ENCODE measurements at places on chromosomes 5 and 9.
A peak's percentile ranks its signal among the peaks of the same experiment; 100 is the strongest.

DNA sequence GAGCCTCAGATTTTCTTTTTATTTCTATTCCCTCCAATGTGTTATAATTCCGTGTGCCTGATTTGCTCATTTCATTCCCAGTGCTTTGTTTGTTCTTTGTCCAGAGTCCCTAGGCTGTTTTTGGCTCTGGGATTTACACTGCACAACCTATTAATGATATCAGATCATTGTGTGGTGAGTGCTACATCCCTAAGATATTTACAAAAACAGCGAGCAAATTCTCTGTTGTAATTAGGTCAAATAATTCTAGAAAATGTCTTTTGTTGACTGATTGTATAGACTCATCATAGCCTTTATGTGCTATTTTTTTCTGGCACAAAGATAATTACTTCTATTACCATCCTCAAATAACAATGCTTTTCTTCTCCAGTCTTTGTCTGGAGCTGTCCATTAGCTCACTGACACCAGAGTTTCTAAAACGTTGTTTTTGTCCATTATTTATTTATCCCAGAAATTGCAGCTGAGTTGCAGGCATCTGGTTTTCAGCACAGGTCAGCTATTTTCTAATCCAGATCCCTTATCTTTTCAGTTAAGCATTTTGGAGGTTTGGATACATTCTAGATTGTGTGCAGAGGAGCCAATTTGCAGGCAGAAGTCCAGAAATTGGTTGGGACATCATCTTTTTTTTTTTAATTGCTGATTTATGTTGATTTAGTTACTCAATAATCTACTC is 379.9 kb upstream of the DMAC1 start:
- DNase-seq = no peak

DNA sequence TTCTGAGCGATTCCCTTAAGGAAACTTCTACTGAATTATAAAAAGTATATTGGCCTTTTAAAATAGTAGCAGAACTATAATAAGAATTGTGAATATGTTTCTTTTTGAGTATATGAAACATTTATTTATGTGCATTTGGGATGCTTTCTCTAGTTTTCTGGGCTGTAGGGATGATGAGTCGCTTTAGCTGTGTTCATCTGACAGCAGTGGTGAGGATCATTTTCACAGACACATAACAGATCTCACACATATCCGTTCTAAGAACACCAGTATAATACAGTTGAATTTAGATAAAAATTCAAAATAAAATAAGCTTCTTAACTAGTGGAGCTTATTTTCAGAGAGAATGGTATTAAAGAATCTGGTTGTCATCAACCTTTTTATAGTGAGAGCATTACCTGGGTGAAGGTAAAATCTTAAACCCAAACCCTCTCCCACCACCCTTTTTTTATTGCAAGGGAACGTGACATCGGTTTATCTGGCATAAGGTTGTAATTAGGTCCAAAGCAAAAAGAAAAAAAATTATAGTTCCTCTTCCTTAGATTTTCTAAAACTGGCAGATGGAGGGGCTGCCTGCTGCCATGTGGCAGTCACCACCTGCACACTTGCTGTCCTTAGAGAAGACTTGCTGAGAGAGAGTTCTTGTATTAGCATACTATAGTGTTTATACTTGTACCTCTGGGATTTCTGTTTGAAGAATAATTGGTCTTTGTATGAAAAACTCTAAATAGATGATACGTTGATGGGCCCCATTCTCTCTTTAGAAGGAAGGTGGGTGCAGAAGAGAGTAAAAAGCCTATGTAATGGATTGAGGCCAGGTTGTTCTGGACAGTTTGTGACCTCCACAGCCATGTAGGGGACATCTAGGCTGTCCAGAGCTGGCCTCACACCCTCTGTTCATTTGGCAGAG is 86.8 kb downstream of the CAMK4 start:
- DNase-seq = no peak

DNA sequence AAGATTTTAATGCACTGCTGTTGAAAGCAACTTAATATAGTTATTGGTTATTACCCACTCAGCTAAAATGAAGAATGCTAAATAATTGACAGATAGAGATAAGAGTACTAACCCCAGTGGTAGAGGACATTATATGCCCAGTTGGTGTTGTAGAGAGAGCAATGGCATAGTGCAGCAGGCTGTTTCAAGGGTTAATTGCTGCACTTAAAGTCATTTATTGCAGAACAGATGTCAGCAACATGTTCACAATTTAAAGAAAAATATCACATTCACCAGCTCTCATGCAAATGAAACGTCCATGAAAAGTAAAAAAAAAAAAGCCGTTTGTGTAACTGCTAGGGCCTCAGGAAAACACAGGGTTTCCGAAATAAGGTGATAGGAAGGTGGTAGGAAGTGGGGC is 254.6 kb downstream of the MTRR start:
- DNase-seq = no peak

GRCh38 chr9:101468116-101468515 is 32.5 kb upstream of the ALDOB start:
- DNase-seq = no peak

DNA sequence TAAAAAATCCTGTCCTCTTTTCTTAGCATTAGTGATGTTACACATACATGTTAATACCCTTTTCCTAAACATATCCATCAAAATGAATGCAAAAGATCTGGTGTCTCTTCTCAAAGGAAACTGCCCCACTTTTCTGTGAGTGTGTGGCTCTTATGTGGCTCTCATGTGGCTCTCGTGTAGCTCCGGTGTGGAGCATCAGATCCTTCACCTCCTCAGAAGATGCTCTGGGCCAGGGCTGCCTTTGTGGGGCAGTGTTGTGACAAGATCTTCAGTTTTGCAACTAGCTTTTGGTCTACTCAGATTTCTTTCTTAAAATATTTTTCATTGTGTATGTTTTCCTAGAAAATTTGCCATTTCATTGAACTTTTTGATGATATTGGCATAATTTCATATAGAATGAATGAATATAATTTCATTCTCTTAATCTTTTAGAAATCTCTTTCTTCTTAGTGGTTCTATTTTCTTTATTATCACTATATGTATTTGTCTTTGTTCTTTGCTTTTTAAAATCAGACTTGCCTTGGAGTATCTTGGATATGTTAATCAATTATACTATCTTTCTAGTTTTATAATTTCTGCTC is 19.4 kb downstream of the GARNL3 start:
- peak; percentile 23 for DNase-seq

GRCh38 chr5:122102825-122103224 is 24.8 kb upstream of the LOX start:
- DNase-seq = no peak

DNA sequence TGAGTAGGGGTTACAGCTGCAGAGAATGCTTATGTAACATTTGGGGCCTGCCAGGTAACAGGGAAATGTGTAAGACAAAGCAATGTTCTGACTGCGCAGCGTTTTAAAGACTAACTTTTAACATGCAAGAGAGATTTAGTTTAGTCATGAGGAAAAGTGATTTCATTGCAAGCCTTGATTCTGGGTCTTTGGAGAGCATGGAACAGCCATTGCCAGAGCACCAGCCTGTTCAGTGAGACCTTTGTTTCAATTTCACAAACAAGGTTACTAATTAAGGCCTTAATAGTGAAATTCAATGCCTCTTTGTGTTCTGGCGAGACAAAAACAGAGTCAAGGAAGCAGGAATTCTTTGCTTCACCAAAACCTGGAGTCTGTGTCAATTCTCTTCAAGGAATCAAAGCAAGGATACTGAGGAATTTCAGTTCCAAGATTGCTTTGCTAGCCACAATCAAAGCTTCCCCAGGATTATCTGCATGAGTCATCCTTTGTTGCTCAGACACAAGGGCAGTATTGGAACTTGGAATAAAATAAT is 14.4 kb downstream of the CKMT2 start:
- DNase-seq = no peak

- no peak for DNase-seq
Observed at GRCh38 chr9:87300915-87301314, 196.8 kb upstream of the DAPK1 start.

DNA sequence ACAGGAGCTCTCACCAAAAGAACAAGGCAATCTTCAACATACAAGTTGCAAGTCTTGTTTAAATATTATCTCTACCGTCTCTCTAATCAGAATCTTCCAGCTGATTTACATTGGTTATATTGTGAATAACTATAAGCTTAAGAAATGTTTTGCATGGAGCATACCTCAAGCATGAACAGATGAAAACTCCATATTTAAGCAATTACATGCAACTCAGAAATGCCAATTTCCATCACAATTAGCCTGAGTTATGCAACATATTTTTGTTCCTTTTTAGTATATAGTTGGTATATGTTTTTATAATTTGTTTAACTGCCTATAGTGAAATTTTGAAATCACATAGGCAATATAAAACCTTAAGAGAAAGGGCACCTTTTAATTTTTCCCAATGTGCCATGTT is 142.5 kb downstream of the DENND1A start:
- no peak for DNase-seq
